ENCODE measurements at places on chromosomes 2 and 18. TPM values are rescaled to one million over a fixed set of nuclear protein-coding genes. Genes with fewer than 3 reads are reported as not detected.

Gene CD302
- 63.0 TPM for polyA plus RNA-seq

Gene ANKRD30BL
- 0.84 TPM for polyA plus RNA-seq

GRCh38 chr2:191936882-191937405 lies 90.1 kb upstream of the CAVIN2 start:
- DNase-seq, result no peak

DNA sequence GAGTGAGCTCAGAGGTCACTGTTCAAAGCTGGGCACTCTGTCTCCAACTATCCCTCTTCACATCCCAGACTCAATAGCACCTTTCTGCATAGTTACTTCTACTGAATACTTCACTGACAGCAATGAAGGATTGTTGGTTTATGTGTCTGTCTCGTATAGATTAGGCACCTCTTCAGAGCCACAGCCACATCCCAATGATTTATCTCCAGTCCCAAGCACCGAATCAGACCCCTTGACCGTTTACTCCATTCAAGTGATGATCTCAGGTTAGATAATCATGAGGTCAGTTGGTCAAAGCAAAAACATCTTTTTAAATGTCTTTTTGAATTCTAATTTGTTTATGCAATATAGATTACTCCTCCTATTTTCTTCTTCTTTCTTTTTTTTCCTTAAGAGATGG lies 14.7 kb downstream of the NEDD4L start:
- no peak for DNase-seq

DNA sequence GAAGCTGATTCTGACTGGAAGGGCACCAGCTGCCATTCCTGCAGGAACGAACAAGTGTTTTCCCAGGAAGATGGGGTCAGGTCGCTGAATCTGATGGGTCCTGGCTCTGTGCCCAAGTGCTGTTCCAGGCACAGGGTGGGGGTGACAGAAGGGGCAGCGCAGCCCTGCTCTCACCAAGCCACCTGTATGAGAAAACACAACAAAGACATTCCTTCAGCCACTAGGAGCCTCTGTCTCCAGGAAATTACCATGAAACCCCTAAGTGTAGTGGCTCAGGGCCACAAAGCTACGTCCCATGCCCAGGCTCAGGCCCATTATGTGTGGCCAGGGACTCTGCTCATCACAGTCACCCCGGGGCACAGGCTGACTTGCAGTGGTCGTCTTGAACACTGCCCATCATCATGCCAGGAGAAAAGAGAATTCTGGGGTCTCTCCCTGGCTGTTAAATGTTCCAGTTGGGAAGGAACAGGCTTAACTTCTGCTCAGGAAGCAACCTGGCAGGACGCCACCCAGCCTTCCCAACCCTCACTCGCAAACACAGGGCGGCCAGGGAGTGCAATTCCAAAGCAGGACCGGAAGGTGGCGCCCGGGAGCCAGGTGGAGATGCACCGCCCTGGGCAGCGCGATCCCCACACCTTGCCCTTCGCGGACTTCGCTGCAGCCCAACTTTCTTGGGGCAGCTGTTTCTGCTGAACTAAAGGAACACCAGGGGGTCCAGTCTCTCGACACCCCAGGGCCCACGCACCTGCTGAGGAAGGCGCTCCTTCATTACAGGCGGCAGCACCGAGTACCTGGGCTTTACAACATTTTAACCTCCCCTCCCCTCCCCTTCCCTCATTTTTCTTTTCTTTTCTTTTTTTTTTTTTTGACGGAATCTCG lies 11.0 kb upstream of the SFTPB start:
- peak; percentile 77 for DNase-seq

- no peak for DNase-seq
These were observed 15.6 kb downstream of the PLCD4 start for GRCh38 chr2:218623366-218623705.

DNA sequence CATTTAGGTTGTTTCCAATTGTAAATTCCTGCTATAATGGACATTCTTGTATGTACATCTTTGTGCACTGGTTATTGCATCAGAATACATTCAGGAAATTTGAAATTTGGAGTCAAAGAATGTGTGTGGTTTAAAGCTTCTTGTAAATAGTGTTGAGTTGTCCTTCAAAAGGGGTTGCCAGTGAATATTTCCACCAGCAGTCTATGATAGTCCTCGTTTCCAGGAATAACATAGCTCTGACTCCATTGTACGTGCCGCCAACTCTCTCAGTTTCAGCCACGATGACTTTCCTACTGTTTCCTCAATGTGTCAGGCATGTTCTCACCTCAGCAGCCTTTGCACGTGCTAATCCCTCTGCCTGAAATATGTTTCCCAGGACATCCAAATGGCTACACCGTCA lies 10.9 kb upstream of the HS6ST1 start:
- DNase-seq, result no peak

- DNase-seq, result no peak
These were observed 672.9 kb downstream of the SUCLG1 start for GRCh38 chr2:83786140-83786539.

GRCh38 chr2:33839791-33840190 lies 240.7 kb upstream of the FAM98A start:
- DNase-seq, result no peak

- no peak for DNase-seq
These were observed 10.6 kb upstream of the MGAT5 start for GRCh38 chr2:134243244-134243643.

Gene SCYGR4
- polyA plus RNA-seq, result 0.12 TPM

- no peak for DNase-seq
These were observed 72.3 kb downstream of the CMPK2 start for GRCh38 chr2:6793371-6793770.

- no peak for DNase-seq
These were observed 106.8 kb downstream of the LPIN1 start for GRCh38 chr2:11853197-11853588.

- DNase-seq, result no peak
These were observed 472.5 kb upstream of the ZNF804A start for GRCh38 chr2:184125867-184126266.

- no peak for DNase-seq
These were observed 84.3 kb upstream of the LTBP1 start for GRCh38 chr2:32862269-32863055.

DNA sequence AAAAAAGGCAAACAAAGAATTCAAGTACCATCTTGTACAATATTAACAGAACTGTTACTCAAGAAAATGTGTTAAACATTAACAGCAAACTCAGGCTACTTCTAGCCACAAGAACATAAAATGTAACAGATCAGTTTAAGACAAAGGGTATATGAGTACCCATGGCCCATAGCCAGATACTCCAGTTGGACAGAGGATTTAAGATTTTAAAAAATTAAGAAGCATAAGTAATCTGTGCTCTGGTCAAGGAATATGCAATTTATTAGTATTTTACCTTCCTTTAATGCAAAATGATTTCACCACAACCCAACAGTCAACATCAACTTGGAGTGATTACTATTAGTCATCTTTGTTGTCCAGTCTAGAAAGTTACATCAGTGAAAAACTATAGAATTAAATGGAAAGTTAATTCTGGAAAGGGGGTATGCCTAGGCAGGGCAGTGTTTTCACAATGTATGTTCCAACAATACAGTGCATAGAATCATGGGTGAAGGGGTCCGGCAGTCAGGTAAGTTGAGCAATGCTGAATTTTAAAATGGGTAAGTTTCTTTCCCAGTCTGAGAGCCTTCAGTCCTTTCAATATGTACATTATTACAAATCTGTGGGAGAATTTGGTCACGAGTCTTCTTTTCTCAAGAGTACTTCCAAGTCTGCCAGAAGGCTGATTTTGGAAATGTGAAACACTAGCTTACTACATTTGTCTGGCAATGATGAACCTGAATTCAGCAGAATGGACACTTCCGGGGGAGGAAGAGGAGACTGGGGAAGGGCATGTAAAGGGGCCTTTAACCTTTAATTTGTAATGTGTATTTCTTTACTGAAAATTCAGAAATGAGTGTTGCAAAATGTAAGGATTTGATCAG lies 34.5 kb downstream of the SFT2D3 start:
- peak; percentile 24 for DNase-seq
